Skin of body (tissue), 3 donors: ENCODE measurements at places on chromosomes 2 and 18. TPM values are rescaled to one million over a fixed set of nuclear protein-coding genes. Genes with fewer than 3 reads are reported as not detected.

Gene ANKRD62
- total RNA-seq = not detected

Gene DTNB
- total RNA-seq = 9.2 TPM

Gene ACMSD
- total RNA-seq = not detected

Gene FARP2
- 52.6 TPM for total RNA-seq

Gene SP9
- 3.3 TPM for total RNA-seq

Gene ABCG8
- under 0.01 TPM for total RNA-seq

Gene EFEMP1
- total RNA-seq = 68.7 TPM

Gene GALR1
- total RNA-seq = 2.1 TPM

Gene TSGA10
- 7.5 TPM for total RNA-seq

Gene FAM237A
- not detected for total RNA-seq

Gene TUBA3D
- total RNA-seq = not detected
